MG63 (cell line): ENCODE measurements at places on chromosomes 1 and 21.

GRCh38 chr1:161251579-161251978 lies 7.0 kb upstream of the PCP4L1 start:
- DNase-seq, result no peak

DNA sequence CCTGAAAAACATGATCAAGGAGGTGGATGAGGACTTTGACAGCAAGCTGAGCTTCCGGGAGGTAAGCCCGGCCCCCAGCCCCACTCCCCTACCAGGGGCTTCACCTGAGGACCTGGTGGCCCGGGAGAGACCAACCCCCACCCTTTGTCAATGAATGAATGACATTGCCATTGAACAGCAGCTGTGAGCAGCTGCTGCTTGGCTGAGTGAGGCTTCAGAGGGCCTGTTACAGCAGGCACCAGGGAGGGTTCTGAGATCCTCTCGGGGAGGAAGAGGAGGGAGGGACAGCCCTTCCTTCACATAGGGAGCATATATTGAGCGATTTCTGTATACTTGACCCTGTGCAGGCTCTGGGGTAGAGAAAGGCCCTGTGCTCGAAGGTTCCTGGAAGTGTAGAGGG lies 12.3 kb upstream of the CTRC start:
- no peak for DNase-seq

- DNase-seq, result no peak
Observed at GRCh38 chr1:76374086-76374485, 299.5 kb downstream of the ST6GALNAC3 start.

- no peak for DNase-seq
Observed at GRCh38 chr1:117932576-117932975, 3.0 kb downstream of the WDR3 start.

GRCh38 chr1:224774378-224774777 lies 155.1 kb upstream of the DNAH14 start:
- no peak for DNase-seq

DNA sequence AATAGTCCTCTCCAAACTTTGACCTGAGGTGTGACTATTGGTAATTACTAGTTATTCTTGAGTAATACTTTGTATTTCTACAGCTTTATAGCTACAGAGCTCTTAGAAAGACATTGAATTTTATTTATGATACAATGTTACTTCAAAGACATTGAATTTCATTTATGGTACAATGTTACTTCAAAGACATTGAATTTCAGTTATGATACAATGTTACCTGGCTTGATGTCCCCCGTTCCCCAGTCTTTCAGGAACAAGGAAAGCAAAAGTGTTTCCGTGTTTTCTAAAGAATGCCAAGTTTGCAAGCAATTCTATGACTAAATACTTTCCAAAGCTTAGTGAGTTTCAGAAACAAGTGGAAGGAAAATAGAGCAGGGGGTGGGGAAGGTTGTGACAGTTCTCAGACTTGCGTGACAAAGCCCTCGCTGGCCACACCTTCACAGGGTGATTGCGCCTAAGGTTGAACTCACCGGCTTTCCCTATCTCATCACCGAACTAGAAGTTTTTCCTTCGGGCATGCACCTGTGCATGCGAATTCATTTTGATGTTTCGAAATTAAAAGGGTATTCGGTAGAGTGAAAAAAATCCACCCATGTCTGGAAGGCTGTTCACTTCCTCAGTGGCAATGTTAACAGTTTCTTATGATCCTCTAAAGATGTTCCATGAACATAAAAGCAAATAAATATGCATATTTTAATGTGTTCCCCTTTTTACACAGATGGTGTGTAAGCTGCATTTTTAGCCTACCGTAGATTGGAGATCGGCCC lies 909 bp upstream of the PAXBP1 start:
- DNase-seq, result no peak

DNA sequence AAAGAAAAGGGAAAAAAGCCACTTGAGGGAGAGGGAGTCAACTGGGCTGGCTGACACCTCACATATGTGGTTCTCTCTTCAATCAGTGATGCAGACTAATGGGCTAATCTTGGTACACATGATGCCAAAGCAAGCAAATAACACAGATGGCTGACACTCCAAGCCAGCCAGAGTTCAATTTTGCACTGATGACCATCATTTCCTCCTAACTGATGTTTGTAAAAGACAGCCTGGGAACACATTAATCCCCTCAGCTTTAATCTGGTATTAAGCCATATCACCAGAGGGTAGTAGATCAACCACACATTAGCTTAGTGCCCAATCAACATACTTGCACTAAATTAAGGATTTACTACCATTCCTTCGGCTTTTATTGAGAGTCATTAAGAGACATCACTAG lies 2.8 kb downstream of the VPS72 start:
- no peak for DNase-seq

DNA sequence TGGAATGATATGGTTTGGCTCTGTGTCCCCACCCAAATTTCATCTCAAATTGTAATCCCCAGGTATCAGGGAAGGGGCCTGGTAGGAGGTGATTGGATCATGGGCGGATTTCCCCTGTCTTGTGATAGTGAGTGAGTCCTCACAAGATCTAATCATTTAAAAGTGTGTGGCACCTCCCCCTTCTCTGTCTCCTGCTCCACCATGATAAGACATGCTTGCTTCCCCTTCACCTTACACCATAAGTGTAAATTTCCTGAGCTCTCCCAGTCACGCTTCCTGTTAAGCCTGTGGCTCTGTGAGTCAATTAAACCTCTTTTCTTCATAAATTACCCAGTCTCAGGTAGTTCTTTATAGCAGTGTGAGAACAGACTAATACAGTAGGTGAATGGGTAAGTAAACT lies 109.3 kb downstream of the DMRTB1 start:
- DNase-seq, result no peak

DNA sequence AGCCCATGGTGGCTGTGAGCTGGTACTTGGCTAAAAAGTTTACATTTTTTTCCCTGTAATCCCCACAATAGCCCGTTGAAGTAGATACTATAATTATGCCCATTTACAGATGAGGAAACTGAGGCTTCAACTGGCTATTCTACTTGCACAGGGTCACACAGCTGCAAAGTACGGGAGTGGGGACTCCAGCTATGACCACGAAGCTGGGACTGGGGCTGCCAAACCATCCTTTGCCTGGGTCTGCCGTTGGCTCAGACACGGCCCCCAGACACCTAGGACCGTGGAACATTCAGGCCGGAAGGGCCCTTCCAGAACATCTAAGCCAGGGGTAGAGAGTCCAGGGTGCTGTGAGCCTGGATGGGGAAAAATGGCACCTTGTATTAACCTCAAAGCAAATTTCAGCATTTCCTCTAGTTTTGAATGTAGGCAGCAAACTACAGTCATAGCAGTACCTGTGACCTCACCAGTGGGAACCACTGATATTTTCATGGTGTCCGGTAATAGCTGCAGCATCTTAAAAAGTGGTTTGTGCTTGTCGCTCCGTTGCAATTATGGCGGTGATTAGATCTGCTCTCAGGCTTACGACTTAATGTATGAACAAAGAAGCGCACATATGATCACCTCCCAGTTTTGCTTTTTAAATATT lies 4.3 kb downstream of the TP73 start:
- no peak for DNase-seq

DNA sequence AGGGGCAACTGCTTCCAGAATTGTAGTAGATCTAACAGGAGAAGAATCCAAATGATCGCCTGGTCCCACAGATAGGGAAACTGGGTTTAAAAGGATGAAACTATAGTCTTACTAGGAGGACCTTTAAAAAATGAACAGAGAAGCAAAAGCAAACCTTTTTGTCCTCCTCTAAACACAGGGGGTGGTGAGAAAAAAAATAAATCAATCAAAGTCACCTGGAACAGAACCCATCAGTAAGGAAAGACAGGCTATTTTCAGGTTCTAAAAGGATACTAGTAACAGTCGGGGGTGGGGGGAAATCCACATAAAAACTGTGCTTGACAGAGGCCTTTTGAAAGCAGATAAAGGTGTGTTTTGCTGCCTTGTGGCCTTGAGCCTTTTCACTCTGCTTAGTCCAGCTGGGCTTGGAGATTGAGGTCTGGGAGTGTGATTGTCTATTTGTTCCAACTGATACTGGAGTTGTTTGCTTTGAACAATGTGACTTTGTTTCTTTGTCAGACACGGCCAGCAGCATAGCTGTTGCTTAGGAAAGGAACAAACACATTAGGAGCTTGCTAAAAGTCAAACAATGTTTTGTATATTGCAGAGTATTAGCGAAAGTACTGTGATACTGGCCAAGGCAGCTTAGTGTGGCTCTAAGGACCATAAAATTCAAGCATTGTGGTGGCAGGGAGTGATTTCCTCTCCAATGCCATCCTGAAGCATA lies 141.1 kb upstream of the IRF2BP2 start:
- DNase-seq, result no peak

DNA sequence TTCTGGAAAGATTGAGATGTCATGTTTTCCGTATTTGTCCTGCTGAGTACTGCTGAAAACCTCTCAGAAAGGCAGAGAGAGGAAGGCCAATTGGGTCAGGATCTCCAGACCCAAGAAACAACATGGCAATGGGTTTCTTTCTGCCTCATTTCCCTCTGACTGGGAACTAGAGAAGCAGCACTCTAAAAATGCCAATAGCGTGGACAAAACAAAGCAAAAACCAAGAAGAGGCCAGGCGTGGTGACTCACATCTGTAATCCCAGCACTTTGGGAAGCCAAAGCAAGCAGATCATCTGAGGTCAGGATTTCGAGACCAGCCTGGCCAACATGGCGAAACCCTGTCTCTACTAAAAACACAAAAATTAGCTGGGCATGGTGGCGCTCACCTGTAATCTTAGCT lies 18.3 kb downstream of the TNFRSF9 start:
- DNase-seq, result peak; percentile 78

GRCh38 chr1:58660105-58660504 lies 39.8 kb downstream of the MYSM1 start:
- DNase-seq, result no peak

GRCh38 chr21:26119906-26120305 lies 50.7 kb downstream of the APP start:
- no peak for DNase-seq

DNA sequence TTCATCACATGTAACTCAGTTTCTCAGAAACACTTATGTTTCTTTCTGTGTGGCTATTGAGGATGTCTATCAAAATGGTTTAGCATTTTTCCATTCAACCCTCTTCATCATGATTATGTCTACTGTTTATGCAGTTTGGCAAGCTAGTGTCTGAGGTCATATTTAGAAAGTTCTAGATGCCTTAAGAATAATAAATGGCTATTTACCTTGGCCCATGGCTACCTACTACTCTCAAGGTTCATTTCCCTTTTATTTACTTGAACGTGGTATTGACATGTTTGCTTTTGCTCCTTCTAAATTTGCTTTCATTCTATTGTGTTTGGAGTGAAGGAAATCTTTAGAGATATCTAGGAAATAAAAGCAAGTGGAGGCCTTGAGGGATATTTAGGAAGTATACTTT lies 193.7 kb upstream of the OLFM3 start:
- no peak for DNase-seq

GRCh38 chr21:42423197-42423675 lies 19.5 kb downstream of the UBASH3A start:
- no peak for DNase-seq

DNA sequence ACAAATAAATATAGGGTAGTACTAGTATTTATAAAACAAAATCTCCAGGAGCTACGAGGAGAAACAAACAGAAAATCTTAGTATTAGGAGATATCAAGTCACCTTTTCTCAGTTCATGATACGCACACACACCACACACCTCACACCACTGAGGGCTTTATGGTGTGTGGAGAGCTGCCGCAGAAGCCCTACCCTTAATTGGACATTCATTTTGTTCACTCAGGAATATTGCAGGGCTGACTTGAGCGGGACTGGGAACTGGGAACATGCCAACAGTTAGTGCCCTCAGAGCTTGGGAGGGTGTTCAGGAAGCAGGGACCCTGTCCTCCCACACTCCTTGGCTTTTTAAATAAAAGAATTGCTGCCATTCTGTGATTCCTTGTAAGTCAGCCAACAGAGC lies 386.8 kb downstream of the RYR2 start:
- no peak for DNase-seq

- peak; percentile 31 for DNase-seq
Observed at GRCh38 chr1:41917835-41918449, 780 bp downstream of the HIVEP3 start.

- DNase-seq, result no peak
Observed at GRCh38 chr1:154467434-154468102, 34.5 kb upstream of the TDRD10 start.

- no peak for DNase-seq
Observed at GRCh38 chr1:92478393-92478792, 8.3 kb downstream of the GFI1 start.
